Muscle of leg (tissue), 16 donors: ENCODE measurements at places on chromosomes 12 and 14. TPM values are rescaled to one million over a fixed set of nuclear protein-coding genes. Genes with fewer than 3 reads are reported as not detected.

Gene FSCB
- total RNA-seq: 0.04 TPM

- H3K36me3 ChIP-seq: no peaks in the 10 kb centered on the region
- DNase-seq: no peak
- no peak overlapping the region for H3K27ac ChIP-seq
Measured at GRCh38 chr14:74516451-74517160, 23.0 kb downstream of the ISCA2 start.

Gene SYCP3
- 0.13 TPM for total RNA-seq

- H3K4me1 ChIP-seq: peaks cover 9% of the 10 kb centered on the region
- H3K36me3 ChIP-seq: no peaks in the 10 kb centered on the region
- DNase-seq: no peak
- H3K27ac ChIP-seq: no peak overlapping the region
Measured at GRCh38 chr12:106646472-106646871, 63.7 kb downstream of the RFX4 start.
